ENCODE measurements at places on chromosomes 16 and 17.
A peak's percentile ranks its signal among the peaks of the same experiment; 100 is the strongest.

DNA sequence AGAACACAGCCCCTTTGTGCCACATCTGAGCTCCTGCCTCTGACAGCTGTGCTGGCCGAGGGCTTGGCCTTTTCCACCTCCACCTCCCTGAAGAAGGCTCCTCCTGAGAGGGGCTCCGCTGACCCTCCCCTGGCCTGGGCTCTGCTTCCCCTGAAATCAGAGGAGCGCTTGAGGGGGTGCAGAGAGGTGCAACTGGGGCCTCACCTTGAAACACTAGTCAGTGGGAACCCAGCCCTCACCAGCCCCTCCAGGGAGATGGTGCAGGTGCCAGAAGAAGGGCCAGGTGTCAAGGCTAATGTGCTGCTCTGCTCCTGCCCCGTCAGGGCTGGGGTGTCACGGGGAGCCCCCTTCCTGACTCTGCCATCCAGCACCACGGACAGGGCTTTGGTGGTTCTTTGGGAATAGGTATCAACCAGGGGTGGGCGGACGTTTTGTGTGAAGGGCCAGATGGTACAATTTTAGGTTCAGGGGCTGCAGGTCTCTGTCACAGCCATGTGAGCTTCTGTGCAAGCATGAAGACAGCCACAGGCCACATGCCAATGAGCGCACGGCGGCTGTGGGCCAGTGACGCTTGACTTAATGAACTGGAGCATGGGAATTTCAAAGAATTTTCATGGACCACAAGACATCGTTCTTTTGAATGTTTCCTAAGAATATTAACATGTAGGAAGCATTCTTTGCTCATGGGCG lies 2.1 kb upstream of the ZG16B start:
- H3K27me3 ChIP-seq, result no peaks in the 10 kb centered on the region
- no peaks in the 10 kb centered on the region for H3K4me1 ChIP-seq
- no peak overlapping the region for H3K4me3 ChIP-seq

GRCh38 chr16:83992624-83993023 lies 24.6 kb downstream of the NECAB2 start:
- H3K4me3 ChIP-seq, result no peak overlapping the region
- no peak for DNase-seq
- no peak overlapping the region for H3K27ac ChIP-seq
- H3K36me3 ChIP-seq, result no peaks in the 10 kb centered on the region
- no peaks in the 10 kb centered on the region for H3K4me1 ChIP-seq

GRCh38 chr17:41338961-41339485 lies 11.6 kb downstream of the KRT33A start:
- no peaks in the 10 kb centered on the region for H3K36me3 ChIP-seq
- no peak overlapping the region for H3K4me3 ChIP-seq
- no peak for DNase-seq
- H3K4me1 ChIP-seq, result peaks cover 14% of the 10 kb centered on the region

- peaks cover 72% of the 10 kb centered on the region for H3K4me1 ChIP-seq
- peaks cover under 1% of the 10 kb centered on the region for H3K36me3 ChIP-seq
Observed at GRCh38 chr16:57801809-57802340, 416 bp downstream of the KIFC3 start.

DNA sequence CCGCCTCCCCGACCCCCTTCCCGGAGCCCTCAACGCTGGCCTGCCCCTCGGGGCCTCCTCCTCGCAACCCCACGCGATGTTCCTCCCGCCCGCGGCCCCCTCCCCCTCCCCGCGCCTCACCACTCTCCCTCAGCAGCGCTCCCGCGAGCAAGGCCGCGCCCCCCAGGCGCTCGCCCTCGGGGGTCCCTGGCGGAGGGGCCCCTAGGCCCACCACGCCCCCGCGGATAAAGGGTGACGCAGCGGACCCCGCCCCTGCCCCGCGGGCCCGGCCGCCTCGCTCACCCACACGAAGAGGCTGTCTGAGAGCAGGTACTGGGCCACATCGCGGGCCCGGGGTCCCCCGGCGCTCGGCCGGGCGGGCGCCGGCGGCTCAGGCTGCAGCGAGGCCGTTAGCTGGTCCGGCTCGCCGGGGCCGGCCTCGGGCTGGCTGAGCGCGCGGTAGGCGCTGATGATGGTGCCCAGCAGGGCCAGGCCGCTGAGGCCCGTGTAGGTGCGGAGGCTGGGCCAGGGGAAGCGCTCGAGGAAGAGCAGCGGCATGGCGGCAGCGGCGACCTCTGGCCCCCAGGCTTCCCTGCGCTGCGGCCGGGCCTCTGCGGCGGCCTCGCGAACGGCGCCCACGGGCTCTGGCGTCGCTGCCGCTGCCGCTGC lies 430 bp downstream of the AMFR start:
- no peaks in the 10 kb centered on the region for H3K36me3 ChIP-seq
- peak overlapping the region; percentile 69 for H3K4me3 ChIP-seq
- H3K27me3 ChIP-seq, result no peaks in the 10 kb centered on the region

GRCh38 chr16:79041206-79041605 lies 559.3 kb downstream of the MAF start:
- DNase-seq, result no peak
- no peaks in the 10 kb centered on the region for H3K36me3 ChIP-seq
- no peaks in the 10 kb centered on the region for H3K27me3 ChIP-seq
- H3K4me1 ChIP-seq, result no peaks in the 10 kb centered on the region
- H3K27ac ChIP-seq, result no peak overlapping the region

GRCh38 chr17:81251709-81252301 lies 12.7 kb downstream of the NDUFAF8 start:
- H3K27ac ChIP-seq, result no peak overlapping the region
- H3K4me1 ChIP-seq, result no peaks in the 10 kb centered on the region
- DNase-seq, result no peak
- peaks cover 21% of the 10 kb centered on the region for H3K36me3 ChIP-seq
- no peak overlapping the region for H3K4me3 ChIP-seq
- no peaks in the 10 kb centered on the region for H3K27me3 ChIP-seq

DNA sequence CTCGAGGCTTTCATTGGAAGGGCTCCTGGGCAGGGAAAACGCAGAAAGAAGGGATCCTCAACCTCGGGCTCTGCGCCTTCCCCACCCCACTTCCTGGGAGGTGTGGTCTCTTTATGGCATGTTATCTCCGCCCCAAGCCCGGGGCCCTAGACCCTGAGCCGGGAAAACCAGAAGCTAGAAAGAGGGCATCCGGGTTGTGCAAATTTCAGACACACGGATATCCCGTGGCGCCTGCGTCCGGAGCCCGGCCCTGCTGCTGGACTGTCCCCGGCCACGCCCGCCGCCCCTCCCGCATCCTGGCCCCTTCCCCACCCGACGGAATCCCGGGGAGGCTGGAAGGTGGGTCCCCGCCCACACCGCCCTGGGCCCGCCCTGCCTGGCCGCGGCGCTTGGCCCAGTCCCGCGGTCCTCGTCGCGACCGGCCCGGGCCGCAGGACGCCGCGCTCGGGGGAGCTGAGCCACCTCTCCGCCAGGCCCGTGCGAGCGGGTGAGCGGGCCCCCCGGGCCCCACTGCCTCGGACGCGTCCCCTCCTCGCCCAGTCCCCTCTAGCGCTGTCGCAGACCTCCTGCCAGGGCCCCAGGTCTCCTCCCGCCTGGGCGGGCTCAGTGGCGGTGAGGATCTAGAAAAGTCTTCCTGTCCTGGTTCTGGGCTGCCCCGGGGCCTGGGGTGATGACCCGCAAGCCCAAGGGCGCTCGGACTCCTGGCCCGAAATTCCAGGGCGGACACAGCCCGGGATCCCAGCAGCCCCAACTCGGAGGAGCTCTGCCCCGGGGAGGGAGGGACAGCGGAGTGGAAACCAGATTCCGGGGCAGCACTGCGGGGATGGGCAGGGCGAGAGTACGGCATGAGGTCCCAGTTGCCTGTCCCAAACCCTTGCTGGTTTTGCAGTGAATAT lies at the start of gene SLC16A5:
Gene SLC16A5, plus strand, starts transcription at position 397 of the 896 bp plus-strand sequence. CDS start 5,683 bp downstream, outside the sequence.
- H3K27me3 ChIP-seq, result no peaks in the 10 kb centered on the region
- H3K27ac ChIP-seq, result peak within 1 kb of the TSS; percentile 99
- peak within 1 kb of the TSS; percentile 83 for H3K4me3 ChIP-seq
- peaks cover 89% of the 10 kb centered on the region for H3K4me1 ChIP-seq
- no peaks in the 10 kb centered on the region for H3K36me3 ChIP-seq
- peak; percentile 84 for DNase-seq

DNA sequence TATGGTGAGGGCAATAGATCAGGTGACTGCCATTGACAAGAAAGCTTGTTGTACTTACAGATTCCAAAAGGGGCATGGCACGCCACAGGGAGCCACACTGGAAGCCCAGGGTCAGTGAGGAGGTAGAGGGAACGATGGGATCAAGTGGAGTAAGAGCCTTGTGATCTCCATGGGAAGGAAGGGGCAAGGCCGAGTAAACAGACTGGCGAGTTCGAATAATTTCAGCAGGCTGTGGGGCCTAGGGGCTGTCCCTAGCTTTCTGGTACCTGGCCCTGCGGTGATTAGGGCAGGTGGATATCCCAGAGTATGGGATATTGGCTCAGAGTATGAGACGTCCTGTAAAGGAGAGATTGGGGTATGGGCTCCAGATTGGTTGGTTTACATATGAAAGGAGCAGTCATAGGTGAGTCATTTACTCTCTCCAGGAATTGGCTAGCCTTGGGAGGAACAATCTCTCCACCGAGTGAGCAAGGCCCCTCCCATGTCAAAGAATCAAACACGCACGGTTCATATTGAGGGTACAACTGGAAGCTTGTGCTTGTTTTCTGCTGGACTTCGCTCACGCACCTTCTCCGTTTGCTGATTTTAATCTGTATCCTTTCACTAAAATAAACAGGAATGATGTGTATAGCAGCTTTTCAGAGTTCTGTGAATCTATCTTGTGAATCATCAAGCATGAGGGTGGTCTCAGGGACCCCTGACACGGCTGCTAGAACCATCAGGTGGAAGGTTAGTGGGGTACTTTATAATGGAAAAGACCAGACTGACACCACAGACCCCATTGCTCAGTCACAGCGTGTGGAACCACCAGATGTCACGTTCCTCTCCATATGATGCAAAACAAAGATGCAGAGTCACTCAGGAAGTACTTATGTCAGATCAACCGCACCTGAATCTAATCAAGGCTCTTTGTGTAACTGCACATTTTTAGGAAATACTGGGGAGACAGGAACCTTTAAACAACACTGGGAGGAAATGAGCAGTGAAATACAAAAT lies 27.9 kb downstream of the GABARAPL2 start:
- H3K4me1 ChIP-seq, result peaks cover 8% of the 10 kb centered on the region
- no peak overlapping the region for H3K4me3 ChIP-seq
- no peak overlapping the region for H3K27ac ChIP-seq

Measured in HCT116 (cell line).